Stimulated activated CD4-positive, alpha-beta T cell treated with anti-CD3 and anti-CD28 coated beads, Interleukin-1b, Interleukin-23, amount 100 ng/mL, for 1 hour (primary cell): ENCODE measurements at places on chromosomes 2 and 18.

- DNase-seq, result no peak
Observed at GRCh38 chr18:43155842-43156241, 40.4 kb upstream of the RIT2 start.

- no peak for DNase-seq
Observed at GRCh38 chr18:59923539-59924196, 23.9 kb downstream of the PMAIP1 start.

DNA sequence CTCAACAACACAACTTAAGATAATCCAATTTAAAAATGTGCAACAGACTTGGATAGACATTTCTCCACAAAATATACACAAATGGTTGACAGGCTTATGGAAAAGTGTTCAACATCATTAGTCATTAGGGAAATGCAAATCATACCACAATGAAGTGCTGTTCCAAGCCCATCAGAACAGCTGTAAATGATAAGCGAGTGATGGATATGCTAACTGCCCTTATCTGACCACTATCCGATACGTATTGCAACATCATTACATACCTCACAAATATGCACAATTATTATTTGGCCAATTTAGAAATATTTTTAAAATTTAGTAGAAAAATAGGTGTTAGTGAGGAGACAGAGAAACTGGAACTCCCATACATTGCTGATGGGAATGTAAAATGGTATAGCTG, 62.2 kb downstream of the PPP4R1 start:
- no peak for DNase-seq

DNA sequence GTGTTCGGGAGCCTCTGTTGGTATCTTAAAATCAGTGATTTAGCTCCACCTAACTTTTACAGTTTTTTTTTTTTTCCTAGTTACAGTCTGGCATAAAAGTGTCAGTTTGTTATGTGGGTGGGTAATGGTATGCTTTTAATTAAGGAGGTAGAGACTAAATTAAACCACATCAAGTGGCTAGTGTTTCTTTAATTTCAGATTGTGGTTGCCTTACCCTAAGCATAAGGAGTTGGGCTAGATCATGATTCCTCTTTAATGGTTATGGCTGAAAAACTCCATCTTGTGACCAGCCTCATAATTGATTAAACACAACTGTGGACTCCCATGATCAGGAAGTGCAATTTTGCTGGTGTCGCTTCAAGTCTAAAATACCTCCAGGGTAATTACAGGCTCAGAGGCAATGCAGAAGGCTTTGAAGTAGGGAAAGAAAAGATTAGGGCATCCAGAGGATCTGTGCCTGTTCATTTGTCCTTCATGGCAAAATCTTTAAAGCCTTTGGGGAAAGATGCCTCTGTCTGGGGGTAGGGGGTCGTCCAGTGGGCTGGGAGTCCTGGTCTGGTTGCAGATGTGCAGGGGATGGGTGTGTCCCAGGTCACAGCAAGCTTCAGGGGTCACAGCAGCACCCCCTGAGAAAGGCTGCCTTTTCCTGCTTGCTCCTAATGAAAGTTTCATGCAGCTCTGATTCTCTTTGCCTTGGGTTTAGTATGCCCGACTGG, 579.2 kb downstream of the BCL11A start:
- no peak for DNase-seq

DNA sequence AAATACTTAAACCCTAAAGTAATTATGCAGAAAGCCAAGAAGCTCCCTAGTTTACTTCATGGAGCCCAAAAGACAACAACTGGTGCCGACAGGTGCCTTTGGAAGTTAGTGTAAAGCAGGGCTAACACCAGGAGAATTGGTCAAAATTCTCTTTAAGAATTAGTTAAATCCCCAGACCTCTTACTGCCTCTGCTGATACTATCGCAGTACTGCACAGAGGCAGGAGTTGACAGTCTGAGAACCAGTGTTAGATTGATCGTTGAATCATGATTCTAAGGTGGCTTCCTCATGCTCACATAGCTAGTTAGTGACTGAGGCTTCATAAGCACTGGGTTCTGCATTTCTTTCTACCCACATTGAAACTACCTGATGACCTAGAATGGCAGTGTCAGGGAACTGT, 445.0 kb downstream of the XIRP2 start:
- no peak for DNase-seq

- no peak for DNase-seq
Observed at GRCh38 chr2:144454466-144455287, 65.2 kb downstream of the ZEB2 start.

- no peak for DNase-seq
Observed at GRCh38 chr2:19787134-19787533, 114.6 kb downstream of the TTC32 start.

GRCh38 chr18:79802298-79802697, 4.6 kb downstream of the KCNG2 start:
- DNase-seq, result no peak

GRCh38 chr2:166451468-166451867, 42.6 kb downstream of the SCN7A start:
- no peak for DNase-seq

DNA sequence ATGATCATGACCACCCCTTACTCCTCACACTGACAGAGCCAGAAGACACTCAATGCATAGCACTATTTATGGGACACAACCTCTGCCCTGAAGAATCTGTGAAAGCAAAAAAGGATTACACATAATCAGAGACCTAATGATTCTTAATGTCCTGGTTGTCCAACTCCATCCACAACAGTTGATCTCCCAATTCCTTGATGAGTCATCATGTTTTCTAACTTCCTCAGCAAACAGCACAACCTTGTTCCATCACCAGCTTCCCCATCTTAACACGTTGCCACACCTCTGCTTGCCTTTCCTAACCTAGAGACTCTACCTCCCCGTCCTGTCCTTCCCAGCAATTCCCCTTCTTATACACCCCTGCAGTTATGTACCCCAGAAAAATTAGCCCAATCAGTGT, 13.2 kb upstream of the MARCHF4 start:
- no peak for DNase-seq

GRCh38 chr2:83826577-83826976, 632.5 kb downstream of the SUCLG1 start:
- no peak for DNase-seq

DNA sequence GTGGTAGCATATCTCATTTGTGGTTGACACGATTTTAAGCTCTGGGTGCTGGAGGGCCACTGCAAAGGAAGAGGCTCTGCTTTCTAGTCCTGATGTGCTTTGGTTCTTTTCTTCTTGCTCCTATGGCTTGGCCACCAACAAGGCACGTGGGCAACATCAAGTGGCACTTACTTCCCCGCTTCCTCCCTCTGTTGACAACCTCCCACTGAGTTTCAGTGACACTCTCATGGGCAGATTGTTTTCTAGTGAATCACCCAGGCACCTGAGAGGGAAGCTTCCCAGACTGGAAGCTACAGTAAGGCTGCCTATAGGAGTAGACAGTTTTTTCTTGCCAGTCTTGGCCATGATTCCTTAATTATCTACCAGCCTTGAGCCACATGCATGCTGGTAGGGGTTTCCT, 89.0 kb downstream of the NBAS start:
- no peak for DNase-seq

DNA sequence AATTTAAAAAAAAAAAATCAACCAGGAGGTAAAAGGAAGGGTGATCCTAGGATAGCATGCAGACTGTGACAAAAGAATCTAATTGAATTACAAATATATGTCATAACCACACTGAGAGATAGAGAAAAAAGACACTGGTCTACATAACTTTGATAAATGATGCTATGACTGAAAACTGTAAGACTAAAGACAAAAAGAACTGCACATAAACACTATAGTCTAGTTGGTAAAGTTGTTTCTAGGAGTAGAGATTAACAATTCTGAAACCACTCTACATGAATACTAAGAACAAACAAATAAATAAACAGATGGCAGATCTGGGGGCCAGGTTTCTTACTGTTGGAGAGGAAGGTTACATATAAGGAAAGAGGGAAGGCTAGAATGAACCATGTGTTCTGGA, 14.6 kb upstream of the CHAC2 start:
- DNase-seq, result no peak

- DNase-seq, result no peak
Observed at GRCh38 chr2:177264209-177264692, 276 bp downstream of the NFE2L2 start.

DNA sequence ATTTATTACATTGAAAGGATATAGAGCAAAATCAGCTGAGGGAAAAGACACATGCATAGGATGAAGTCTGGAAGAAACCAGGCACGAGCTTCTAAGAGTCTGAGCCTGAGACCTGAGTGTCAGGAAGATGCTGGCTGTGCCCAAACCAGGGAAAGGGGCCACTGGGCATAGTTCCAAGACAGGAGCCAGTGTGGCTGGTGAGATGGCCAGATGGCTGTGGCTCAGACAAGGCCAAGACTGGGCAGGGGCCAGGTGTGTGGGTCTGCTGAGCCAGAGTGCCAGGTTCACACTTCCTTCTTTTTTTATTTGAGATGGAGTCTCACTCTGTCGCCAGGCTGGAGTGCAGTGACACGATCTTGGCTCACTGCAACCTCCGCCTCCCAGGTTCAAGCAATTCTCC, 95.5 kb upstream of the ATG16L1 start:
- no peak for DNase-seq

DNA sequence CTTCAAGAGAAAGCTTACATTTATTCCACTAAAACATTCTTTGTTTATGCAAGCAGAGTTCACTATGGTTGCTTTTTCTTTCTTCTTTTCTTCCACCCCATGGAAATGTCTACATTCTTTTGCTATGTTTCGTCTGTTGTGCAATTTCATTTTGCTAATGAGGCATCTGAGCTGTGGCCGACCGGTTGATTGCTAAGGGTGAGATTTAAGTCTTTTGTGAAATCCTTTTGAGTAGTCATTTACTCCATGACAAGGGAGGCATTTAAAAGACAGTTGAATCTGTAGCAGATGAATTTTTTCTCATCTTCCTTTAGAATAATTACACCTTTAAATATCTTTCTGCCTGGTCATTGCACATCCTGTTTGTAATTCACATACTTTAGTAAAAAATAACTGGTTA, 324.1 kb upstream of the THUMPD2 start:
- DNase-seq, result no peak

- no peak for DNase-seq
Observed at GRCh38 chr2:159080641-159081040, 112.2 kb downstream of the TANC1 start.

DNA sequence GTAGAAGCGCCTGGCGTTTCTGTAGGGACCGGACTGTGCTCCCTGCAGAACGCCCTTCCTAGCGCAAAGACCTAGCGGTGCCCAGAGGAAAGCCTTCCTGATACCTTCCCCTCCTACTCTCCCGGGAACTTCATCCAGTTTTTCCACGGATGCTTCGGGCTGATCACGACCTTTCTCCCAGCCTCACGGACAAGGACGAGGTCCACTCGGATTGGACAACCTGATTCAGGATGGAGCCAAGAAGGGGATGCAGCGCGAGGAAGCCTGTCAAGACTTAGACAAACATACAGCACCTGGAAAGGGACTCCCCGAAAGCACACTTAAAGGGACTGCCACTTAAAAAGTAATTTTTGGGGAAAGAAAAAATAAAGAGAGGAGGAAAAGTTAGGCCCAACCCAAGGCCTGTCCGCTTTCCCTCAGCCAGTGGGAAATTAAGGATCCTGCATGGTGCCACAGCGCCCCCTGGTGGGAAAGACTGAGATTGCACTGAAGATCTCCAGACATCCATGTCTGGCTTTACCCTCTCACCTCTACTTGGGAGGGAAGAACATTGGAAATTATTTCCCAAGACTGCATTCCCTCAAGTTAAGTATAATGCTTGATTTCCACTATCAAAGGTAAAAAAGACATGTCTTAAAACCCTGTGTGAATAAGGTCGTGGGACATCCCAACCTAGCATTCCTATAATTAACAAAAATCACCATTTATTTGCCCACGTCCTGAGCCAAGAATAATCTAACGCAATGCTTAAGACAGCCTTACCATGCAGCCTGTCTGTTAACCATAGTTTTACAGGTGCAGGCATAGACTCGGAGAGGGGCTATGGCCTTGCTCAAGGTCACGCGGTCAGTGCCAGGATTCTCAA, 13.4 kb upstream of the COPS8 start:
- DNase-seq, result peak; percentile 41

GRCh38 chr2:9322576-9322975, 100.8 kb downstream of the ITGB1BP1 start:
- no peak for DNase-seq

- no peak for DNase-seq
Observed at GRCh38 chr18:11982981-11983380, 1.7 kb downstream of the IMPA2 start.

GRCh38 chr2:149561309-149561926, 26.2 kb downstream of the MMADHC start:
- no peak for DNase-seq

- DNase-seq, result no peak
Observed at GRCh38 chr2:143144813-143145455, 15.7 kb downstream of the ARHGAP15 start.

- DNase-seq, result peak; percentile 29
Observed at GRCh38 chr18:13629841-13630715, 96.3 kb downstream of the FAM210A start.

DNA sequence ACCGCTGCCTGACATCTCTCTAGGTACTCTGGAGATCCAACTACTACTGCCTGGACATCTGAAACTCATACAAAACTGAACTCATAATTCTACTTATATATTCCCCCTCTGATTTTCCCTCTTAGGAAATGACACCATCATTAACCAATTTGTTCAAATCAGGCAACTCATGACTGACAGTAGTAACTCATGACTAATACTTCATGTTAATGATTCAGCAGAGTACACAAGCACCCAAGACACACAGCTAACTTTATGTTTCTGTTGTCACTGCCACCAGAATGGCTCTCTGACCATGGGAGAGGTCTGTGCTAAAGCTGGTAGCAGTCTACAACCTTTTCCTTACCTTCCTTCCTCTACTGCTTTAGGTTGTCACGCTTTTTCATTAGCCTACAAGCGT, 91.1 kb downstream of the ITSN2 start:
- DNase-seq, result no peak

DNA sequence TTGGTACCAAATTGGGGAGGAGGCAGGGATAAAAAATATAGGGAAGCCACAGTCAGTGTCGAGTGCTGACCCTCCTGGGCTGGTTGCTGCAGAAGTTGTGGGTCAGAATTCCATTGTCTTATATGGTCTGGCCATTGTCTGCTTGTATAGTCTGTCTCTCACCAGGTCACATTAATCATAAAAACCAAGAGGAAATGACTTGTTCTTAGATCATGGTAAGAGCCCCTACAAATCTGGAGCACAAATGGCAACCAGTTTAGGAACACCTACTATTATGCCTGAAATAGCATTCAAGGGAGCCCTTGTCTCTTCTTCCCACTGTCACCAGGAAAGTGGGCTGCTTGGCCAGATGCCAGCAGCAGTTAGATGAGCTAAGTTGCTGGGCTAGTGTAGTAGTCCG, 119.7 kb upstream of the RMP24 start:
- DNase-seq, result no peak

GRCh38 chr2:195903956-195904355, 164.7 kb downstream of the DNAH7 start:
- no peak for DNase-seq
